Retinal pigment epithelial cell (primary cell): ENCODE measurements at places on chromosomes 2 and 18.

DNA sequence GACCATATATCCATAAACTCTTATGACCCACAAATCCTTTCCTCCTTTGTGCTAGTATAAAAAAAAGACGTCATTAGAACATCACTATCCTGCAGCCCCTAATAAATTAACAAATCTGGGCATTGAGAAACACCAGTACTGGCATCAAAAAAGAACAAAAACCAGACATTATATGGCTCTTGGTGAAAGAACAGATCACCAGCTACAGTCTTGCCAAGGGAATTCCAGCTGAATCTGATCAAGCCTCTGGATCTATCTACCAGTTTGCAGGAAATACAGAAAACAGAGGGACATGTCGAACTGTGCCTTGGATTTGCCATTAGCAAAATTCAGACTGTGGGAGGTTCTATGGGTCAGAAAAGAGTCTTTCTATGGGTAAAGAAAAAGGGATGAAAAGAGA, 93.7 kb upstream of the DDX18 start:
- no peak for DNase-seq

GRCh38 chr18:78034755-78035154, 785.1 kb downstream of the GALR1 start:
- no peak for DNase-seq

GRCh38 chr18:7677001-7677400, 109.9 kb downstream of the PTPRM start:
- no peak for DNase-seq

- no peak for DNase-seq
Measured at GRCh38 chr2:10913501-10914271, 2.0 kb downstream of the KCNF1 start.

DNA sequence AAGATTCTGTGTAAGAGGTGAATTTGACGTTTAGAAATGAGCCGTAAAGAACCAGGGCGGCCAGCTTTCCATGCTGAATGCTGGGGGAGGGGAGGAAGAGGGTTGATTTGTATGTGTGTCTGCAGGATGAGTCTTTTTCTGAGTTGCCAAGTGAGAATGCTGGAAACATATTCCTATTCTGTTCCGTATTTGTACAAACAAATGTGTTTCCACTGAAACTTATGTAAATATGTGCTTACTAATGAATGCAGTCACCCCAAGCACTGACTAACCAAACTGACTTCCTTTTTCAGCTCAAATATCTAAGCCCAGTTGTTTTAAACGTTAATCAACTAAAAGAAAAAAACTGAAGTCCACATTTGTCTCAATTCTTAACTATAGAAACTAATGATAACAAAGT, 74.9 kb upstream of the APCDD1 start:
- DNase-seq: no peak

DNA sequence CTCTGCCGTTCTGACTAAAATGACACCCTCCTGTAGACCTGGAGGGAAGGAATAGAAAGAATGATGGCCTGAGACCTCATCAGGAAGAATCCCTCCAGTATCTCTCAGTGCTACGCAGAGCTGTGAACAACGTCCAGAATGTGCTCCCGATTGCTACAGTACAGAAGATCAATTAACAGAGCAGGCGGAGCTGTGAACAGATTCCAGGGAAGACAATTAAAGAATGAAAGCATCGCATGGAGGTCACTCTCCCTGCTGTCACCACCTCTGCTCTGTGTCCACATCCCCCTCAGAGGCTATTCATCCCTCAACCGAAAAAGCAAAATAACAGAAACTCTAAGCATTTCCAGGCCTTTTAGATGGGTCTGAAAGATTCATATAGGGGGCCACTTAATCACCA, 481.0 kb downstream of the EIPR1 start:
- DNase-seq: no peak

- DNase-seq: no peak
Measured at GRCh38 chr18:70169747-70170146, 35.7 kb downstream of the RTTN start.

DNA sequence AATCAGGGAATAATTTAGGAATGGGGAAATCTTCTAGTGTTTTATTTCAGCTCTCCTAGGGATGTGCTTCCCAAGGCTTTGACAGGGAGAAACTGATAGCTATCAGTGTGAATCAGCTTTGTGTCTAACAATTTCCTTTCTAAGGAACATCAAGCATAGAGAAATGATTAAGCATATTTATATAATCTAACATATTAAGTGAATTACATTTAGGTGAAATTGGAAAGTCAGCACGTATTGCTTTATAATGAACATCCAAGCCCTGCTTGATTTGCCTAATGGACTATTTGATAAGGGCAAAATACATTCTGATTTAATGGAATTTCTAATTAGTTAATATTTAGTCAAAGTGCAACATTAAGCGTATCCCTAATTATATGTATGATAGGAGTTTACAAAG, 19.5 kb upstream of the TSPYL6 start:
- DNase-seq: no peak

DNA sequence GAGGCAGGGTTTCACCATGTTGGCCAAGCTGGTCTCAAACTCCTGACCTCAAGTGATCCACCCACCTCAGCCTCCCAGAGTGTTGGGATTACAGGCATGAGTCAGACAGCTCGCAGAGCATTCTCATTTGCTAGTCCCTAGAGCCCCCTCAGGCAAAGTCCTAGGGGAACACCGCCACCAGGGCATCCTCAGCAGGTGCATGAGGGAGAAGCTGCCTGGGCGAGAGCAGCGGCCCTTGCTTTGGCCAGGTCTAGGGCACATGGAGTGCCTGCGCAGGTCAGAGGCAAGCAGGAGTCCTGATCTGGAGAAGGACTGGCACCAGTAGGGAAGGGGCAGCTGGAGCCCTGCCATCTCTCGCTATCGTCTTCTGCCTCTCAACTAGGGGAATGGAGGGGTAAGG, 32.4 kb downstream of the NGEF start:
- no peak for DNase-seq

GRCh38 chr18:48893608-48894600, 56.9 kb downstream of the SMAD7 start:
- DNase-seq: no peak

DNA sequence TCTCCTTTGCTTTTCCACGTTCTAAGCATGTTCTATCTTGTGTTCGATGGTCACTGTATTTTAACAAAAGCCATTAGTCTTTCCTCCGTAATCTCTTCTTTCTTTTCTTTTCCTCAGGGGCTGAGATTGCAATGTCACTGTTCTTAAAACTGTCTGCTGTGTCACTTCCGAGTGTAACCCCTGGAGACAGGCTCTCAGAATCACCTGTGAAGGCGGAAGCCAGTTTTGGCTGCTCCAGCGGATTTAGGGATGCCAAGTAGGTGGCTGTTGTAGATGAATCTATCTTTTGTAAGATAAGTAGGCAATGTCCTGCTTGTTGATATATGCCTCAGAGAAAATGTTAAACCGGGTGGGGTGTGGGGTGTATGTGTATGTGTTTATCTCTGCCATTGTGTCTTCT, 94.7 kb upstream of the L3MBTL4 start:
- DNase-seq: no peak

DNA sequence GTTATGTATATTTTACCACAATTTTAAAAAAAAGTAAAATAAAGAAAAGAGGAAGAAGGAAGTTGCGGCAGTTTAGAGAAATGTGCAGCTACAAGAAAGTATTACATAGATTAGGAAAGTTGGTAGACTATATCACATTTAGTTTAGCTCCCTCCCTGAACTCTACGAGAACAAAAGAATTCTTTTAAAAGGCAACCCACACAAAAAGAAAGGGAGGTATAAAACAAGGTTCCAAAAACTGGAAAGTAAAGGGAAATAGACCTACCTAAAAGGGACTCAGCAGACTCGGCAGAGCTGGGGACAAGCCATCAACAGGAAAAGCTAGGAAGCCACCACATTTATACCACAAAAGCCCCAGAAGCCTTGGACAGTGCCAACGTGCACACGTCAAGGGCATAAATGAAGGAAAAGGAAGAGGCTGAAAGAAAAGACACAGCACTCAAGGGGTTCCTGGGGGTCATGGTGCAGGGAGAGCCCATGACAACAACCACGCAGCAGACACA, 9.1 kb downstream of the TMEM127 start:
- DNase-seq: no peak

DNA sequence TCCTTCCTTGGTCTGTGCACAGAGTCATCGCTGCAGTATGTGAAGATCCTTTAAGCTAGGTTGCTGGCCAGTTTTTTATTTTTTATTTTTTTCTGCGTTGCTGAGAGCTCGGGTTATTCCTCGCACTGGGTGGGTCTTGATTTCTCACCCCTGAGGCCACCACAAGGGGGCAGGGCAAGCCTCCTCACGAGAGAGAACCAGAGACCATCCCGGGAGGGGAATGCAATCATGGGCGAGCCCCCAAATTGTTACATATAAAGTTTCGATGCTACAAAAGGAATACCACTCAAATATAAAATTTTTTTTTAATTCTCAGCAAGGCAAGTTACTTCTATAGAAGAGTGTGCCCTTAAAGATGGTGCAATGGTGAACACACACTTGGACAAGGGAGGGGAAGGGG, 24.9 kb downstream of the HTR2B start:
- no peak for DNase-seq

- DNase-seq: no peak
Measured at GRCh38 chr2:42238644-42239288, 69.6 kb downstream of the EML4 start.

- DNase-seq: no peak
Measured at GRCh38 chr2:73685764-73686438, 43.7 kb upstream of the NAT8 start.

GRCh38 chr18:25057491-25058050, 294.4 kb downstream of the ZNF521 start:
- no peak for DNase-seq

DNA sequence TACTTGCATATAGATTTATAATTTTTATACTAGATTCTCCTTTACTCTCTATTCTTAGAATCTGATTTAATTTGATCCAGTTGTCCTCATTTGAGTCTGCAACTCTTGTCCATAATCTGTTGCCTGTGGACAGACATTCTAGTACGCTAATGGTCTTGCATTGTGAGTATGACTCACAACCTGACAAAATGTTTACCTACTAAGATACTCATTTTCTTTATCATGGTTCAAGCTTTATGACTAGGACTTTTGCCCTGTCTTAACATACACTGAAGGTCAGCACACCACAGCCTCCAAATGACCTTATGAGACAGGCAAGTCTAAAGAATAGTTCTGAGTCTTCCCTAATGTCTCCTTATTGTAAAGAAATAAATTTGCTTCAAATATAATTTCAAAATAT, 142.3 kb upstream of the CDH7 start:
- no peak for DNase-seq

- DNase-seq: peak; percentile 73
Measured at GRCh38 chr2:67290451-67291290, 106.5 kb upstream of the ETAA1 start.

GRCh38 chr2:12704378-12704777, 12.4 kb upstream of the TRIB2 start:
- DNase-seq: no peak

DNA sequence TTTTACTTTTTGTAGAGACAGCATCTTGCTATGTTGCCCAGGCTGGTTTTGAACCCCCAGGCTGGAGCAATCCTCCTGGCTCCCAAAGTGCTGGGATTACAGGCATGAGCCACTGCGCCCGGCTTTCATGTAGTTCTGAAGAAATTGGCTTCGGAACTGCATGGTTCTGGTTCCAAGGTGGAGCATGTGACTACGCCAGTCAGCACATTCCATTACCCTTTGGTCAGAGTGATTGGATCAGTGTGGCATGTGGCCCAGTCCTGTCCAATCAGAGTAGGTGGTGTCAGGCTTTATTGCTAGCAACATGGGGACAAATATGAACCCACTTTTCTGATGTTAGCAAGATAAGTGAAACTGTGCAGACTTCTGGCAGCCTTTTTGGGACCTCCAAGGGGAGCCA, 16.3 kb upstream of the ATOH8 start:
- peak; percentile 52 for DNase-seq

GRCh38 chr18:30687501-30687900, 355.0 kb downstream of the DSC3 start:
- DNase-seq: no peak

DNA sequence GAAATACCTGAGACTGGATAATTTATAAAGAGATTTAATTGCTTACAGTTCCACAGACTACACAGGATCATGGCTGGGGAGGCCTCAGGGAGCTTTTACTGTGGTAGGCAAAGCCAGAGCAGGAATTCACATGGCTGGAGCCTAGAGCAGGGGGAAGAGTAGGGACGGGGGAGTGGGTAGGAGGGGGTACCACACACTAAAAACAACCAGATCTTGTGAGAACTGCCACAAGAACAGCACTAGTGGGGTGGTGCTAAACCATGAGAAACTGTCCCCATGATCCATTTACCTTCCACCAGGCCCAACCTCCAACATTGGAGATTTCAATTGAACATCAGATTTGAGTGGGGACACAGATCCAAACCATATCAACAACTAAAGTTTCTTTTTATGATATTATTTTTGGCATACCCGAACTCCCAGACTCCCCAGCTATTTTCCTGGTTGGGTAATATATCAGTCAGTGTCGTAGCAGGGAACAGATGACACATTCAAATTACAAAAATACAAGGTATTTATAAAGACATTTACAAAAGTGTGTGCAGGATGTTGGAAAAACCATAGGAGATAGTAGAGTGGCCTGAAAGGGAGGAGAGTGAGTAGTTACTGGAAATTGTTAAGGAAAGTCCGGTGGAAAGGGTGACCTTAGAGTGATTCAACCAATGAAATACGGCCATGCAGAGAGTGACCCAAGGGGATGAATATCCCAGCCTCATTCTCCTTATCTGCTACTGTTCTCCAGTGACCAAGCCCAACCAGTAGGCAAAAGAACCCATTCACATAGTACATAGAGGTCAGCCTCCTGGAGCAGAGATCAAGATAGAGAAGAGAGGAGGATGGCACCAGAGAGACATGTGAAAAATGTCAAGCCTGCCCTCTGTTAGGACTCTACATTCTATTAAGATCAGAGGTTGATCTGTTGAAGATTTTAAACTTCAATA, 8.8 kb downstream of the RPL37A start:
- no peak for DNase-seq

DNA sequence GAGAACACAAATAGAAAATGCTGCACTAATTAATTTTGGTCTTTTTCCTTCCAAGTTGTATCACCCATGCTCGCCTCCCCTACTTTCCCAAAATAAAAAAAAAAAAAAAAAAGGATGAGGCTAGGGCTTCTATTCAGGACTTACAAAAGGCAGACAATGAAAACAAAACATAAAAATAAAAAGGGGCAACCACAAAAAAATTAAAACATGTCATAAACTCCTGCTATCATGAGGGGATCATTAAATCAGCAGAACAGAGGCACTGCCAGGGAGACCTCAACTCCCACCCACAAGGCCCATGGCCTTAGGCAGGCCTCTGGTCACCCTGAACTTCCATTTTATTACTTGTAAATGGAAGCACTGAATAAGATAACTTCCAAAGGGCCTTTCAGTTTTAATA, 23.3 kb downstream of the EPB41L3 start:
- DNase-seq: no peak

GRCh38 chr2:112257575-112257974, 2.7 kb upstream of the ZC3H8 start:
- DNase-seq: no peak

DNA sequence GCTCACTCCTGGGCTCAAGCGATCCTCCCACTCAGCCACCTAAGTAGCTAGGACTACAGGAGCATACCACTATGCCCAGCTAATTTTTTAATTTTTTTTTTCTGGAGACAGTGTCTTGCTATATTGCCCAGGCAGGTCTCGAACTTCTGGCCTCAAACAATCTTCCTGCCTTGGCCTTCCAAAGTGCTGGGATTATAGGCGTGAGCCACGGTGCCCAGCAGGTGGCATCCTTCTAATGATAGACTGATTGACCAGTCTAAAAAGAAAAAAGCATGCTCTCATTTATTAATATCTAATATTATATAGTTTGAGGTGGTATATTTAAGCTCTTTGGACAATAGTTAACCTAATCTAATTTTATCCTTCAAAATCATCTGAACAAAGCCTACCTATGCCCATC, 198.6 kb downstream of the CAMKMT start:
- DNase-seq: no peak

GRCh38 chr2:188292348-188293239, 920 bp downstream of the GULP1 start:
- no peak for DNase-seq
